ENCODE measurements at places on chromosomes 3 and 15.

GRCh38 chr15:40829115-40829514, 607 bp upstream of the PPP1R14D start:
- no peak for DNase-seq

- no peak for DNase-seq
Measured at GRCh38 chr3:141920701-141921100, 44.3 kb downstream of the ATP1B3 start.

DNA sequence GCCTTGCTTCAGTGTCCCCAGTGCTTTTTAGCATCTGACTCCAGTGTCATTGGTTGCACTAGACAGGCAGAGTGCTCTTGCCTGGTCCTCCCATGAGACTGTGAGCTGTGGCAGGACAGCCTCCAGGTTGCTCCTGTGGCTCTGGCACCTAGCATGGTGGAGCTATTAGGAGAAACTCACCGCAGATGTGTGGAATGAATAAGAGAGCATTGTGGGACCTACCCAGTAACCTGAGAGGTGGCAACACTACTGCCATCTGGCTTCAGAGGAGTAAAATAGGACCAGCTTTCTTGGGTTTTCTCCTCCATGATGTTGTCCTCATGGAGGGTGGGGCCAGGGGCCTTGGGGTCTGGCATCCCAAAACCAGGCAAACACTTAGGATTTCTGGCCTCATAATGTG, 183.6 kb downstream of the EPHB1 start:
- DNase-seq, result no peak

DNA sequence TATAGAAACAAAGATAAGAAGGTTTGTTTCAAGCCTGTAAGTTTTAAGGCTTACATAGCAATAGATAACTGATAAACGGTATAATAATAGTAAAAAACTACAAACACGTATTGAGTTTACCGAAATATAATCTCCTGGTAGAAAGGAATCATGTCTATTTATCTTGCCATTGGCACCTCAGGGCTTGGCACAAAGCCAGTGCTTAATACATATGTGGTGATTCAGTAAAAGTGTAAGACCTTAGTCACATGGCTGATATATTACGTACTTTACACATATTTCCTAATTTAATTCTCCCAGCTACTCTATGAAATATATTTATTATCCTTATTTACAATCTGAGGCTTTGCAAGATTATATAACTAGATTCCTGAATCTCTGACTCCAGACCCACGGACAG, 32.0 kb upstream of the SLCO3A1 start:
- DNase-seq, result no peak

GRCh38 chr3:137852391-137852830, 88.3 kb downstream of the SOX14 start:
- no peak for DNase-seq

DNA sequence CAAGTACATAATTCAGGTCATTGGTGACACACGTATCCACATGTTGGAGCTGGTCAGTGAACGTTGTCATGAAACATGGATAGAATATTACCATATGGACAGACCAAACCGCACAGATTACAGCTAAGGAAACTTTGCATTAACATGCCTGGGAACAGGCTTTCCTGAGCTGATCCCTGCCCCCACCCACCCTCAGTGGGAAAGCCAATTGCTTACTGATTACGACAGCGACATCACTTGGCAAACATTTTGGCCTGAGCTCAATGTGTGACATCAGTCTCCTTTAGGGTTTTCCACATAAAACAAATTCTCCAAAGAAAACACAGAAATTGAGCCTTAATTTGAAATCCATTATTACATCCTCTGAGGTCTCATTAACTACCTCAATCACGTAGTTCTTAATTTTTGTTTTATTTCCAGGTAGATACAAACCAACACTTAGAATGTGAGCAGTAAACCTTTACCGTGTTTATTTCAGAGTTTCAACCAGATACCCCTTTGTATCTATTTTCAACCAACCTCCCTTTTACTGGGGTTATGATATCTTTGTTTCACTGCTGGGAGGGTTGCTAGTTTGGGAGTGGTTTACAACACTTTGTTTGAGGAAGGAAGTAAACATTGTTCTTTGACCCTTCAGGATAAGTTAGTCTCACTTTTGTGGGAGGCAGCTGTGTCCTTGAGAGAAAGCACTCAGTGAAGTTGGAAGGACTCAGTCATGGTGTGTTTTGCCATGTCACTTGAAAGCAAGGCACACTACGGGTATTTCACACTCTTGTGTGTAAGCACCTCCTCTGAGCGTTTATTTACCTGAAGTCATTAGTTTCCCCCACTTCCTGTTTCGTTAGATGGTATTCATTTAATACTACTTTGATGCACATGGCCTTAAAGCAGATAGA, 103.1 kb downstream of the CMSS1 start:
- DNase-seq, result no peak

GRCh38 chr15:44813231-44813630, 76.9 kb downstream of the TRIM69 start:
- no peak for DNase-seq

GRCh38 chr3:122357828-122358702, 25.0 kb downstream of the MIX23 start:
- no peak for DNase-seq

DNA sequence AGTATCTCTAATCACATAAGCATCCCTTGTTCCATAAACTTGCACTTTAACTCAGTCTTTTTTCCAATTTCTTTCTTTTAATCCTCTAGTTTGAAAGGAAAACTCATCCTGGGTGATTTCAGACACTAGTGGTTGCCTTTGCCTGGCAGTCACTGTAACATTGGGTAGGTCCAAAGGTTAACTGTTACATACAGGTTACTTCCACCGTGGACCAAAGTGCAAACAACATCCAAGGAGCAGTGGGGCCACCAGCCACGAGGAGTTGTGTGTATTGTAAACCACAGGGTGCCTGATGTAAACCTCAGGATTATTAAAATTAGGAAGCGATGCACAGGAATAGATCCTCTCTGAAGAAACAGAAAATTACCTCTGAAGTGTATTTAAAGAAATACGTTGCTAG, 75.0 kb downstream of the HCN4 start:
- no peak for DNase-seq

GRCh38 chr3:127135241-127136023, 57.5 kb upstream of the PRR23E start:
- DNase-seq, result peak; percentile 29

- no peak for DNase-seq
Measured at GRCh38 chr15:71526060-71526820, 284.1 kb upstream of the NR2E3 start.

GRCh38 chr15:69469467-69470201, 17.0 kb downstream of the RPLP1 start:
- DNase-seq, result no peak

DNA sequence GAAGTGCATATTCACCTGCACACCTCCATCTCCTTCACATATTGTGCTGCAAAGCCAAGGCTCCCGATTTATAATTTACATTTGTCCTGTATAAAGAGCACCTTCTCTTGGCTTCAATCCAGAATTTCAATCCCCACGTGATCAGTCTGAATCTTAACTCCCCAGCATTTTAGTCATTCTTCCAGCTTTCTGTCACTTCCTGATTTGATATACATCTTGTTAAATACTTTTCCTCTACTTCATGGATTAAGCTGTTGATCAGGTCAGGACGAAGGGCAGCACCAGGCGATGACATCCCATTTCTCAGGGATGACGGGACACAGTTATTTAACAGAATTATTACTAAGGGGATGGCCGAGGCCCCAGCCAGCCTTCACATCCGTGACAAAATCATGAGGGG, 212.5 kb downstream of the EPHB1 start:
- DNase-seq, result no peak

DNA sequence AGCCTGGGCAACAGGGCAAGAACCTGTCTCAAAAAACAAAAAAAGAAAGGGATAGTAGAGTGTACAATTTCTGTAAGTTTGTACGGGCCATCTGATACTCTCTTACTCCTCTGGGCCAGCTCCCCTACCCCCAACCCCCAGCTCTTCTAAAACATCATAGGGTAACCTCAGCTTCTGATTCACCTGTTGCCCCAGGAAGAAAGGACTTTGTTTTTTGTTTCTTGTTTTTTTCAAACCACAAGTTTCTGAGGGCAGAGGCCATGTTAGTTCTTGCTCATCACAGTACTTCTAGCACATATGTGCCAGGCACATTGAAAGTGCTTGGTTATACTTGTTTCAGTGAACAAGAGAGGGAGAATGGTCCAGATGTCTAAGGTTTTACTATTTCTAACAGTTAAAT, 20.2 kb downstream of the ATOSA start:
- peak; percentile 1 for DNase-seq

- no peak for DNase-seq
Measured at GRCh38 chr3:187213616-187214015, 16.3 kb downstream of the RTP1 start.

DNA sequence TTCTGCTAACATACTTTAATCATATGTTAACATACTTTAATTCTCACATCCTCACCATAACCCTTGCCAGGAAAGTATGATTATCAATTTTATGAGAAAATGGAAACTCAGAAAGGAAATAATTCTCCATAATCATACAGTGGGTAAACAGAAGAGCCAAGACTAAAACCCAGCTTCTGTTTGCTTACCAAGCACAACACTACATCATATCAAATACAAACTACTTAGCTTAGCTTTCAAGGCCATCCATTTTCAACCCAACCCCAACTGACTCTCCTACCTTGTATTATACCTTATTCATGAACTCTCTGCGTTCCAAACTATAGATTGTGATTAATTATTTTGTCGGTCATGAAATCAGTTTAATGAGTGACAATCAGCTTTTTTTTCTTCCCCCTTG, 9.0 kb downstream of the ZNF148 start:
- no peak for DNase-seq

GRCh38 chr3:134134240-134134639, 104.5 kb upstream of the SLCO2A1 start:
- DNase-seq, result no peak

GRCh38 chr3:30315447-30315846, 291.0 kb upstream of the TGFBR2 start:
- DNase-seq, result no peak

- no peak for DNase-seq
Measured at GRCh38 chr3:183826448-183827250, 1.3 kb upstream of the MAP6D1 start.

DNA sequence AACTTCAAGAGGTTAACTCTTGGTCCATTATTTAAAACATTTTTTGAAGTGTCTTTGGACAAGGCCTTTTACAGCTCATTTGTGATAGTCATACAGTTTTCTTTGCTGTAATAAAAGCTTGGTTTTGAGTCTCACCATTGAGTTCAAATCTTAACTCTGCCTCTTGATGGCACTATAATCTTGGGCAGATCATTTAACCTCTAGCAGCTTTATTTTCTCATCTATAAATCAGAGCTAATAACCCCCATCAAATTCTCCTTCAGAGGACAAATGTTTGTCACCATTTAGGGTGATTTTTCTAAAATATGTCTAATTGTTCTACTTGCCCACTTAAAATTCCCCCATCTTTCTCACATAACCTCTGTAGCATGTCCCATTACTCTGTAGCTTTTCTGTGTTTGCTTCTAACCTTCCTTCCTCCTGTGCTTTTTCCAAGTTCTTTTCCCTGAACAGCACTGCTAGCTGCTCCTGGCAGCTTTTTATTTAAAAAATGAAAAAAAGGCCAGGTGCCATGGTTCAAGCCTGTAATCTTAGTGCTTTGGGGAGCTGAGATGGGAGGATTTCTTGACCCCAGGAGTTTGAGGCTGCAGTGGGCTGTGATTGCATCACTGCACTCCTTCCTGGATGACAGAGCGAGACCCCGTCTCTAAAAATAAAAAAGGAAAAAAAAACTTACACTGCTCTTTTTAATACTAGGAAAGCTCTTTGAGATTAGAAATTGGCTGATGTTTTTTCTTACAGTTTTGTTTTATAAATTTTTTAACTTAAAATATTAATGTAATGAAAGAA, 28.5 kb downstream of the UBE2E1 start:
- no peak for DNase-seq

DNA sequence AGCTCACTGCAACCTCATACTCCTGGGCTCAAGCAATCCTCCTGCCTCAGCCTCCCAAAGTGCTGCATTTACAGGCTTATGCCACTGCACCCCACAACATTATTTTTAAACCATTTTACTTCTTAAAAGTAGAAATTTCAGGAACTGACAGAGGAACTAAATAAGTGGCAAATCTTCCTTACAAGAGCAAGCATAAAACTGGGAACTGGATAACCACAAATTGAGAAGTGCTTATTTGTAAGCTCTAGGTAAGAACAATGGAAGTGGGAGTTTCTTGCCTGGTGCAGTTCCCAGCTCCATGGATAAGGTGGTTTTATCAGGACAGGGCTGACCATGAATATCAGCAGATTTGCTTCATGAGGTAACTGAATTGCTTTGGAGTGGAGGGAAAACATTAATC, 655.2 kb downstream of the DIPK2A start:
- no peak for DNase-seq

GRCh38 chr3:172580680-172581401, 57.6 kb upstream of the TNFSF10 start:
- no peak for DNase-seq

GRCh38 chr3:126998728-126999127, 15.8 kb downstream of the PLXNA1 start:
- DNase-seq, result no peak

- no peak for DNase-seq
Measured at GRCh38 chr3:144200466-144200865, 228.8 kb downstream of the DIPK2A start.

DNA sequence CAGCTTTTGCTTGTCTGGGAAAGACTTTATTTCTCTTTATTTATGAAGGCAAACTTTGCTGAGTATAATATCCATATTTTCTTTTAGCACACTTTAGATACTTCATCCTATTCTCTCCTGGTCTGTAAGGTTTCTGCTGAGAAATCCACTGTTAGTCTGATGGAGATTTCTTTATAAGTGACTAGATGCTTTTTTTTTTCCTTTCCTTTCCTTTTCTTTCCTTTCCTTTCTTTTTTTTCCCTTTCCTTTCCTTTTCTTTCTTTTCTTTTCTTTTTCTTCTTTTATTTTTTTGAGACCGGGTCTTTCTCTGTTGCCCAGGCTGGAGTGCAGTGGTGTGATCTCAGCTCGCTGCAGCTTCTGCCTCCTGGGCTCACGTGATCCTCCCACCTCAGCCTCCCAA, 38.4 kb downstream of the TOPAZ1 start:
- DNase-seq, result no peak

GRCh38 chr3:179452176-179452564, 900 bp upstream of the GNB4 start:
- no peak for DNase-seq

GRCh38 chr3:156760333-156760732, 65.8 kb upstream of the LEKR1 start:
- no peak for DNase-seq

- no peak for DNase-seq
Measured at GRCh38 chr15:99542828-99543227, 23.0 kb upstream of the MEF2A start.

DNA sequence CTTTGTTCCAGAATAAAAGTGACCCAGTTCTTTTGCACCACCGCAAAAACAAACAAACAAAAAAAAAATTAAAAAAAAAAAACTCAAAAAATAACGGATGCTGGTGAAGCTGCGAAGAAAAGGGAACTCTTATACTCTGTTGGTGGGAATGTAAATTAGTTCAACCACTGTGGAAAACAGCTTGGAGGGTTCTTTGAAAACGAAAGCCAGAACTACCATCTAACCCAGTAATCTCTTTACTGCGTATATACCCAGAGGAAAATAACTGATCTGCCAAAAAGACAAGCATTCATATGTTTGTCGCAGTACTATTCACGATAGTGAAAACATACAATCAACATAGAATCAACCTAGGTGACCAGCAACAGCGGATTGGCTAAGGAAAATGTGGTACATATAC, 298.9 kb upstream of the CBLB start:
- DNase-seq, result no peak

GRCh38 chr3:79427081-79427480, 340.7 kb downstream of the ROBO1 start:
- no peak for DNase-seq

GRCh38 chr15:95843241-95843910, 487.1 kb upstream of the NR2F2 start:
- no peak for DNase-seq

All from activated T-cell treated with anti-CD3 and anti-CD28 coated beads for 48 hours (primary cell).